ENCODE measurements at places on chromosomes 1 and 21. TPM values are rescaled to one million over a fixed set of nuclear protein-coding genes. Genes with fewer than 3 reads are reported as not detected.

DNA sequence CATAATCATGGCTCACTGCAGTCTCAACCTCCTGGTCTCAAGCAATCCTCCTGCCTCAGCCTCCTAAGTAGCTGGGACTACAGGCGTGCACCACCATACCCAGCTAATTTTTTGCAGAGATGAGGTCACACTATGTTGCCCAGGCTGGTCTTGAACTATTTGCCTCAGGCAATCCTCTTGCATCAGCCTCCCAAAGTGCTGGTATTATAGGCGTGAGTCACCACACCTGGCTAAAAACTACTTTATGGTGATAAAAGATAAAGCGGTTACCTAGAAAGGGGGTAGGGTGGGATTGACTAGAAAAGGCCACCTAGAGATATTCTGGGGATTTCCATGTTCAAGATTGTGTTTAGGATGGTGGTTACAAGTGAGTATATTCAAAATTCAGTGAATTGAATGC is 5.0 kb downstream of the TSTD1 start:
- H3K27me3 ChIP-seq, result no peaks in the 10 kb centered on the region
- H3K27ac ChIP-seq, result no peak overlapping the region
- no peak for DNase-seq
- H3K4me1 ChIP-seq, result peaks cover 16% of the 10 kb centered on the region
- no peaks in the 10 kb centered on the region for H3K36me3 ChIP-seq
- H3K4me3 ChIP-seq, result no peak overlapping the region

DNA sequence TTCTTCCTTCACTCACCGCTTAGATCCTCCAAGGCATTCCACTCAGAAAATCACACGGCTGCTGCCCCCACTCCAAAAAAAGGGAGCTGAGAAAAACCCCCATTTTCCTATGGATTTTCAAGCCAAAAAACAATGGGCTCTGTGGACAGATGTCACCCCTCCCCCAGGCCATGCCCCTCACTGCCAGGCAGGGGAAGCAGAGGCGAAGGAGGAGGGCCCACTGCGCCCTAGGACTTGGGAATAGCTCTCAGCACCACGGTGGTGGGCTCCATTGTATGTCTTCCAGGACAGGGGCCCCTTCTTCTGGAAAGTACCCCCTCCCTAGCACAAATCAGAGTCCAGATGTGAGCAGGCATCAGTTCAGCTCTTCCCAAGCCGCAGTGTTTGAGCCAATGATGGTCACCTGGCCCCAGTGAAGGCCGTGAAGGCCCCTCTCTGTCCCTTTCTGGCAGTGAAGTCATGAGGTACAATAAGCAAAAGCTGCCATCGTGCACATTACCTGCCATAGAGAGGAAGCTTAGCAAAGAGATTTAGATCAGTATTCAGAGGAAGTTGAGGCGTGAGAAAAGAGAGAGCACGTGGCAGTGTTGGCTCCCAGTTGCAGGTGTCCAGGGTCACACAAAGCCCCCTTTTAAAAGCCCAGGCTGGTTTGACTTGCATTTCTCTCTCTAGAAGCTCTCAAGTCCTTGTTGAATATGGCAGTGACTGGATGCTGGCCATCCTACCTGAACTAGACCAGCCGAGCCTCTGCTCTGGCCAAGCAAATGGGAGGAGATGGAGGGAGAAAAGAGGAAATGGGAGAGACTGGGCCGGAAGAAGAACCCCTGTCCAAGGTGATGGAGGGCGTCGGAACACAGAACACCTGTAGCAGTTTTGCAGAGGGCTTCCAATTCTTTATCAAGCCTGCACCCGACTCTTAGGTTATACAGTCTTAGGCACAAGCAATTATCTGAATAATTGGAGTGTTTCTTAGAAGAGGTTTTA is 149.0 kb downstream of the TOMM20 start:
- DNase-seq, result no peak
- peak overlapping the region; percentile 86 for H3K27ac ChIP-seq
- no peak overlapping the region for H3K4me3 ChIP-seq
- H3K27me3 ChIP-seq, result no peaks in the 10 kb centered on the region
- H3K36me3 ChIP-seq, result no peaks in the 10 kb centered on the region
- H3K4me1 ChIP-seq, result peaks cover 60% of the 10 kb centered on the region

DNA sequence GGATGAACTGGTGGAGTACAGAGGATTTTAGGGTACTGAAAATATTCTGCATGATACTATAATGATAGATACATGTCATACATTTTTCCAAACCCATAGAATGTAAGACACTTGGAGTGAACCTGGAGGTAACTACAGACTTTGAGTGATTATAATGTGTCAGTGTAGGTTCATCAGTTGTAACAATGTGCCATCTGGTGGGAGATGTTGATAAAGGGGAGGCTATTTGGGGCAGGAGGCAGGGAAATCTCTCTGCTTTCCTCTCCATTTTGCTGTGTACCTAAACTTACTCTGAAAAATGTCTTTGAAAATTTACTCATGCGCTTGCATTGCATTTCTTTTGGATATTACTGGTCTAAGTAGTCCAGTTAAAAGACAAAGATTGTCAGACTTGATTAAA is 35.2 kb downstream of the PTBP2 start:
- H3K4me1 ChIP-seq, result no peaks in the 10 kb centered on the region
- H3K27ac ChIP-seq, result no peak overlapping the region
- no peak overlapping the region for H3K4me3 ChIP-seq
- peaks cover 16% of the 10 kb centered on the region for H3K36me3 ChIP-seq
- no peaks in the 10 kb centered on the region for H3K27me3 ChIP-seq

Gene CACHD1
- 3.3 TPM for total RNA-seq

Gene RAB7B
- 1.5 TPM for total RNA-seq

- no peaks in the 10 kb centered on the region for H3K4me1 ChIP-seq
- no peak overlapping the region for H3K4me3 ChIP-seq
- H3K36me3 ChIP-seq, result no peaks in the 10 kb centered on the region
- H3K27ac ChIP-seq, result no peak overlapping the region
- DNase-seq, result no peak
Observed at GRCh38 chr1:187933562-187934419, 1105.0 kb downstream of the PLA2G4A start.

DNA sequence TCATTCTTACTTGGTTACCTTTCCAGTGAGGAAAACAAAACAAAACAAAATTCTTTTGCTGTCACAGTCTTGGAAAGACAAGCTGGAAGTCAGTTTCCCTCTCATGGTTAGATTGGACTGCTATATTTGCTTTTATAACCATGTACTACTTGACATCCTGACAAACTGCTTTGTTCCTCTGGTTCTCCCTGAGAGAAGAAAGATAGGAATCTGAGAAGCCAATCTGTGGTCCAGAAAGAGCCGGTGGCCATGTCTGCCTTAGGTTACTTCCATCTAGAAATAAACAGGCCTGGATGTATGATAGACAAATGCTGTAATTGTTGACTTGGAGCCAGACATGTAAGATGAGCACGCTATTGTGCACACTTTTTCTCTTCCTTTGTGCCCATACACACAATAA is 330.0 kb downstream of the BRINP3 start:
- H3K27me3 ChIP-seq, result no peaks in the 10 kb centered on the region
- no peak for DNase-seq
- no peaks in the 10 kb centered on the region for H3K4me1 ChIP-seq
- no peaks in the 10 kb centered on the region for H3K36me3 ChIP-seq
- no peak overlapping the region for H3K27ac ChIP-seq
- no peak overlapping the region for H3K4me3 ChIP-seq

- peaks cover 32% of the 10 kb centered on the region for H3K4me1 ChIP-seq
- no peaks in the 10 kb centered on the region for H3K27me3 ChIP-seq
- peaks cover 3% of the 10 kb centered on the region for H3K36me3 ChIP-seq
- peak overlapping the region; percentile 82 for H3K4me3 ChIP-seq
- DNase-seq, result no peak
Observed at GRCh38 chr1:154962156-154962749, 671 bp upstream of the PYGO2 start.

Gene RCAN3
- total RNA-seq, result 6.6 TPM

Gene DENND1B
- 24.7 TPM for total RNA-seq

Data from heart right ventricle (tissue), 16 donors.